ENCODE measurements at places on chromosomes 1 and 21.

DNA sequence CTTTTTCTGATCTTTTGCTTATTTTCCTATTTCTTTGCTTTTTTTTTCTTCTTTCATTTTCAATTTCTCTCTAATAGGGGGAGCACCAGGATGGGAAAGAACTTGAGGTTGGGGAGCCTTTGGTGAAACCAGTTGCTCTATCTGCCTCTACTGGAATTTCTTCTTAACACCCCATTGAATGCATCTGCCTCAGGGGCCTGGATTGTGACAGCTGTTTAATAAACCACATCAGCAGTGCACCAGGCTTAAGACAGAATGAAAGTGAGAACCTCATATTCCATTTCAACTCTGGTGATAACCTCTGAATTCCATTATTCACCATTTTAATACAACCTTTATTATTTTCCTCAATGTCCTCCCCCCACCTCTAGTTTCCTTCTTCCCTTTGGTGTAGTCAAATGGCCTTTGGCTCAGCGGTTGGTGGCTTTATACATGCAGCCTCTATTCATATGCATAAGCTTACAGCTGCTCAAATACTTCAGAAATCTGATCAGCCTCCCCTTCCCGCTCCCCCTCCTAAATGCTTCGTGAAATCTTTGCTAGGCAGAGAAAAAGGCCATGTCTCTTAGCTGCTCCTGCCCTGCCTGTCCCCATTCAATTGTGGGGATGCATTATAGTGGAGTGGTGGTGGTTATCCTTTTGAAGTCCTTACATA, 537.3 kb upstream of the PLXNA2 start:
- DNase-seq, result no peak

GRCh38 chr1:236869911-236870310, 74.8 kb downstream of the MTR start:
- no peak for DNase-seq

DNA sequence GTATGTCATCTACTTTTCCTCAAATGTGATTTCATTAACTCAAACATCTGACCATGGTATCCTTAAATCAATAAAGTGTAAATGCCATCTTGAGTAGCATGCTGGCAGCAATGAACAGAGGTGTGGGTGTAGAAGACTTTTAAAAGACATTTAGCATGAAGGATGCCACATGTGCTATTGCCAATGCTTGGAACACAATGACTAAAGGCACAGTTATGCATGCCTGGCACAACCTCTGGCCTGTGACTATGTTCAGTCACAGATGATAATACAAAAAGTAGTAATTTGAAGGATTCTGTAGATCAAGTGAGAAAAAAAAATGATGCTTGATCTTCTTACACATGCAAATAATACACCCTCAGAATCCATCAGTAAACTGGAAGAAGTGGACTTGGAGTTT, 938.9 kb upstream of the ADGRL4 start:
- no peak for DNase-seq

DNA sequence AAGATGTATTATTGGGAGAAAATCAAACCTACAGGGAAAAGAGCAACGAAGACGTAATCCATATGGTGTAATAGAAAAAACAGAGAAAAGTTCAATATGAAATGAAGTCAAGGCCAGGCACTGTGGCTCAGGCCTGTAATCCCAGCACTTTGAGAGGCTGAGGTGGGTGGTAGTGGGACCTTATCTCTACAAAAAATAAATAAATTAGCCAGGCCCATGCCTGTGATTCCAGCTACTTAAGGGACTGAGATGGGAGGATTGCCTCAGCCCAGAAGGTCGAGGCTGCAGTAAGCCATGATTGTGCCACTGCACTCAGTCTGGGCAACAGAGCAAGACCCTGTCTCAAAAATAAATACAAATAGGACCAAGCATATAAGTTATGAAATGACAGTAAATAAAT, 11.4 kb downstream of the DESI2 start:
- DNase-seq, result no peak

- DNase-seq, result no peak
Measured at GRCh38 chr21:42830456-42831455, 48.6 kb downstream of the WDR4 start.

DNA sequence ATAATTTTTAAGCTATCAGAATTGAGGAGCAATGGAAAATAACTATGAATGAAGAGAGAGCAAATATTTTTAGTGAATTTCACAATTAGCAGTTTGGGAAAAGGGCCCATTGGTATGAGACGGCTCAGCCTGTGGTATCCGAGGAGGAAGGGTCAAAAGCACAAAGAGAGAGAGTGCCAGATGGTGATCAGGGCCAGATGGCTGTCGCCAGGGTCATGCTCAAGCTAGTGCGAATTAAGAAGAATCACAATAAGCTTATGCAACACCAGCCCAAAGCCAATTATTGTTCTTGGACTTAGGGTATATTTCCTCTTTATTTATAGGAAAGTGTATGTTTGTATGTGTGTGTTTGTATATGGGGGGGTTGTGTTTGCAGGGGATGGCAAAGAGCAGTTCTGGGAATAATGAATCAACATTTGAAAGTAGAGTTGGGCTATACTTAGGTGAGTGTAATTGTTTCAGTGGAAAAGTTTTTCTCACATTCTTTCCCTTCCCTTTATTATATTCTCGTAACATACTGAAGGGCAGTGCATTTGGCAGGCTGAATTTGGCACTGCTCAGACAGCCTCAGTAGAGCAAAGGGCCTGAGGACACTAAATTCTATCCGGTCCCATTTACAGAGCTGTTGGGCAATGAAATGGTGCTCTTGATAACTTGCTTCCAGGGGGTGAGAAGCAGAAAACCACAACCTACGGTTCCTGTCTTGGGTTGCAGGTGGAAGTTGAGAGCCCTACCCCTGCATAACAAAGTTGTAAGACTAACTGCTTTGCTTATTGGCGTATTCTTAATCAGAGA, 19.5 kb upstream of the DDR2 start:
- DNase-seq, result no peak

GRCh38 chr1:204421441-204421840, 9.8 kb upstream of the PPP1R15B start:
- no peak for DNase-seq

- DNase-seq, result no peak
Measured at GRCh38 chr1:24195874-24196273, 8.8 kb upstream of the IFNLR1 start.

DNA sequence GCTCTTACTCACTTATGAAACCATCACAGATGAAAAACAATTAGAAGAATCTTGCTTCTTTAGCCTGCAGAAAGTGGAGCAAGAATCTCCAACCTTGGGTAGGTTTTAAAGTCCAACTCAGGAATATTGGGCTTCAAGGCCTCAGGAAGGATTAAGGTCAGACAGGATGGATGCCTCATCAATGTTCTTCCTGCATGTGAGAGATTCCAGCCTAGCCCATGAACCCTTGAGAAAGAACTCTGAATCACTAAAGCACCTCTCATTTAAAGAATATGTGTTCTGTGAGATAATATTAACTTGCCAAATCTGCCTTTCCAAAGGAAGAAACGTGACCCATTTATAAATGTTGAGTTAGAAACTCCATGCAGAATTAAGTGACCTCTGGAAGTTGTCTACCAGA, 345.2 kb upstream of the CAMK1G start:
- DNase-seq, result no peak

- peak; percentile 38 for DNase-seq
Measured at GRCh38 chr1:172497230-172497629, 35.7 kb upstream of the SUCO start.

DNA sequence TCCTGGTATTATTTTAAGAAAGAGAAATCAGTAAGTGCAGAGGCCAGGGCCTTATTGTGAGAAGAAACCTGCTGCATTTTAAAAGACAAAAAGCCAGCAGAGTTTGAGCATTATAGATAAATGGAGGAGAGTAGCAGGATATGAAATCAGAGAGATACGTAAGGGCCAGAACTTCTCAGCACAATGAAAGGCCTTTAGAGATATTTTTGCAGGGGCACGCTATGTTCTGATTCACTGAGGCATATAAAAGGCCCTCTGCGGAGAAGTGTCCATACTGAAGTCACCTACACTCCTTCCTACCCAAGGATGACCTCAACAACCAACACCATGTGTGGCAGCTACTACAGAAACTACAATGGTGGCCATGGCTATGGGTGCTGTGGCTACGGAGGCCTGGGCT, at the start of gene KRTAP6-3:
TSS of gene KRTAP6-3 (plus strand) at position 301 of the 400 bp plus-strand sequence. CDS start at position 307, 6 bp downstream.
- DNase-seq, result no peak

DNA sequence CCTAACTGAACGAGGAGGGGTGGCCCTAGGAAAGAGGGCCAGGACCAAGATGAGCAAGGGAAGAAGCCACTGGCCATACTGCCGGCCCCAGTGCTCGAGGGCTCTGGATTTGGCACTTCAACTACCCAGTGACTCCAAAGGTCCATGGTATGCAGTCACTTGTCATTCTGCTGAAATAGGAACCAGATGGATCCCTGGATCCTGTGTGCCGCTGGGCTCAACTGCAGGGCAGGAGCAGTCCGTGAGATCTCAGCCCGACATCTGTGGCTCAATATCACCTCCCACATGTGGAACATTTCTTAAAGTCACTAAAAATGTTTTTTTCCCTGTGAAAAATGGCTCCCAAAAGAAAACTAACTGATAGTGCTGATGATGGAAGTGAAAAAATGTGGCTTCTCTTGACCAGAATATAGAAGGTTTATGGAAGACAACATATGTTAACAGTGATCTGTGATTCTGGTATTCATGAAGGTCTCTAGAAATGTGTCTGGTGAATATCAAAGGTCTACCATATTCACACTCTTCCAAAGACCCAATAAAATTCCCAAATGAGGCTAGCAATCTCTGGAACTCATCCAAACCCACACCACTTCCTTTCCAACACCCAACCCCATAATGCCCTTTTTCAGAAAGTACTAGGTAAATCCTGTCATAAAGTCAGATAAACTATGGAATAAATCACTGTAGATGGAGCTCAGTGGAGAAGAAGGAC, 24.1 kb downstream of the PAFAH2 start:
- DNase-seq, result no peak

DNA sequence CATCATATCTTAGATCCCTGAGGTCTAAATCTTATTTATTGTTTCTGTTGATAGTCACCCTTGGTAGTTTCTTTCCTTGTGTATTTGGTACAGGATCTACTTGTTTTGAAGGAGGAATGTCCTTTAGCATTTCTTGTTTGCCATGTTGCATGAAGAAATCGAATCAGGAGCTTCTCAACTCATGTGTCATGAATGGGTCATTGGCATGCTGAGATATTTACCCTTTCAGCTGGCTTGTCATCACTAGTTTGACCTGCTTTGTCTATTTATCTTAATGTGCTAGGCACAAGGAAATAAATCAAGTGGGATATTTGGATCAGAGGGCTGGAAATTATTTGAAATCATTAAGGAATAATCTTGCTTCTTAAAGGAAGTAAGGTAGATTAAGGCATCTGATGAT, 23.8 kb downstream of the THEM4 start:
- DNase-seq, result no peak

GRCh38 chr1:1200876-1201810, 5.2 kb downstream of the TNFRSF18 start:
- no peak for DNase-seq

DNA sequence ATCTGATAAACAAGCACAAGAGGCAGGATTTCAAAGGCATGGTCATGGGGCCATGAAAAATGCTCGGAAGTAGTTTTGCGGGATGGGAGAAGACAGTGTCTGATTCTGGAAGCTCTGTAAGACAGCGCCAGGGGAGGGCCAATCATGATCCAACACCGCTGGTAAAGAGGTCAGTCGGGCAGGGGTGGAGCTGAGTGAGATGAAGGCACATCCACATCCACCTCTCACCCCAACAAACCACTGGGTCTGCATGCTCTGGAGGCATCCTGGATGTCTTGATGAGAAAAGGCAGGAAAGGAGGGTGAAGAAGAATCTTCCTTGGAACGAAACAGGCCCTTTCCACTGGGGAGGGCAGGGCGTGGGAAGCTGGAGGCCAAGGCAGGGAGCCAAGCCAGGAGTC, 288.3 kb downstream of the PCP4 start:
- DNase-seq, result no peak

DNA sequence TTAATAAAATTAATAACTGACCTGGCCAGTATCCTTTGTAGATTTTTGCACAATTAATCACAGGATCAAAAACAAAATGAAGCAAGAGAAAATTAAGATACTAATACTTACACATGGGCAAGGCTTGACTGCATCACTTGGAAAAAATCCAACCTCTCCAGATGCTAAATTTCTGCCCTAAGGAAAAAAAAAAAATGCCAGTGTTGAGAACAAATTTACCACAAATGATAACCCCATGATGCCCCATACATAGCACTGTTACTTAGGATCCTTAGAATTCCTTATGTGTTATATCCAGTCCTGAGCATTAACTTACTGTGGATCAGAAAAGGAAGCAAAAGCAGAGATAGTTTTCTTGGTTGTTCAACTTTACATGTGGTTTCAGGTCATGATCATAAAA, 347.5 kb downstream of the VAV3 start:
- no peak for DNase-seq

DNA sequence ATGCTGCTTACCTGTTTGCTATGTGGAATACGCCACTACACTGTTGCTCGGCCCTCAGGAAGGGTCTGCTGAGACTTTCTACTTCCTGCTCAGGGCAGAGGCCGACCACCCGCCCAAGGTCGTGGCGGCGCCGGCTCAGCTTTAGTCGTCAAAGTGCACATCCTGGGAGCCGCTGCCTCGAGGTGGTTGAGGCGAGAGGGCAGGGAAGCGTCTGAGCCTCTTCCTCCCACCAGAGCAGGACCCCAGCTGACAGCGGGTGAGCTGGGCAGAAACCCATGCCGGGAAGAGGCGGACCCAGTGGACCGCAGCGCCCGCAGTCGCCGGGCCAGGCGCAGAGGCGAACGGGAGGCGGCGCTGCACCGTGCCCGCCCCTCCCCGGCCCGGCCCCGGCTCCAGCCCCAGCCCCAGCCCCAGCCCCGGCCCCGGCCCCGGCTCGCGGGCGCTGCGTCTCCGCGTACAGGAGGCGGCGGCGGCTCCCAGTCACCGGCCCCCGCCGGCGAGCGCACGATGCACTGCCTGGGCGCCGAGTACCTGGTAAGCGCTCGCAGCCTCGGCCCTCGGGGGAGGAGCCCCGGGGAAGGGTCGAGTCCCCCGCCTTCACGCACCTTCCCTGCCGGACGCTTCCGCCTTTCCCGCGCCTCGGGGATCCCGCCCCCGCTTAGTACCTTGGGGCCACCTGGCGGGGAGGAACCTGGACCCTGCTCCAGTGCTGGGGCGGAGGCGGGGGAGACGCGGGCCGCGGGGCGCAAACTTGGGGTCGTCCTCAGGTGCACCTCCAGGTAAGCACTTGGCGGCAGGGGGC, at the start of gene SLC44A3:
TSS of gene SLC44A3 (plus strand) at position 413 of the 802 bp plus-strand sequence. CDS start at position 508, 95 bp downstream.
- DNase-seq, result no peak

DNA sequence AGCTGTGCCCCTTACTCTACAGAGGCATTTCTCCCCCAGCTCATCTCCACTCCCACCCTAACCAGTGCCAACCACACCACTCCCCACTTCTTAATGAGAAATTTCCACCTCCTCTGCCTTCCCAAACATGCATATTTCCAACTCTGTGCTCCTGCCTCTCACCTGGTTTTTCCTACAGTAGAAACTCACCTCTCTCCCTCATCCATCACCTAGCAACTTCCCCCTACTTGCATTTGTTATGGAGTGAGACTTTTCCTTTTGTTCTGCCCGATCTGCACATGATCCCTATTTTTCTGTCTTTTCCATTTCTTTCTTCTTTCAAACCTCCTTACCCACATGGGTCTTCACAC, 11.9 kb downstream of the RGS8 start:
- DNase-seq, result no peak

Measured in renal cortex interstitium (tissue), 15 donors.